ENCODE measurements at places on chromosomes 6 and 20.

DNA sequence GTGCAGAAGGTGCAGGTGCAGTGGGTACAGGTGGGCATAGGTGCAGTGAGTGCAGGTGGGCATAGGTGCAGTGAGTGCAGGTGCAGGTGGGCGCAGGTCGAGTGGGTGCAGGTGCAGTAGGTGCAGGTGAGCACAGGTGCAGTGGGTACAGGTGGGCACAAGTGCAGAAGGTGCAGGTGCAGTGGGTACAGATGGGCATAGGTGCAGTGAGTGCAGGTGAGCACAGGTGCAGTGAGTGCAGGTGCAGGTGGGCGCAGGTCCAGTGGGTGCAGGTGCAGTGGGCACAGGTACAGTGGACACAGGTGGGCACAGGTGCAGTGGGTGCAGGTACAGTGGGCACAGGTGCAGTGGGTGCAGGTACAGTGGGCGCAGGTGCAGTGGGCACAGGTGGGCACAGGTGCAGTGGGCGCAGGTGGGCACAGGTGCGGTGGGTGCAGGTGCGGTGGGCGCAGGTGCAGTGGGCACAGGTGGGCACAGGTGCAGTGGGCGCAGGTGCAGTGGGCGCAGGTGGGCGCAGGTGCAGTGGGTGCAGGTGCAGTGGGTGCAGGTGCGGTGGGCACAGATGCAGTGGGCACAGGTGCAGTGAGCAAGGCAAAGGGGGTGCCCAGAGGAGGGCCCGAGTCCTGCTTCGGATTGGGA, 15.3 kb downstream of the ZBTB46 start:
- no peak for DNase-seq

GRCh38 chr6:144176043-144176442, 25.7 kb downstream of the STX11 start:
- no peak for DNase-seq

- peak; percentile 19 for DNase-seq
These were observed 136.6 kb downstream of the COL9A1 start for GRCh38 chr6:70166088-70166958.

DNA sequence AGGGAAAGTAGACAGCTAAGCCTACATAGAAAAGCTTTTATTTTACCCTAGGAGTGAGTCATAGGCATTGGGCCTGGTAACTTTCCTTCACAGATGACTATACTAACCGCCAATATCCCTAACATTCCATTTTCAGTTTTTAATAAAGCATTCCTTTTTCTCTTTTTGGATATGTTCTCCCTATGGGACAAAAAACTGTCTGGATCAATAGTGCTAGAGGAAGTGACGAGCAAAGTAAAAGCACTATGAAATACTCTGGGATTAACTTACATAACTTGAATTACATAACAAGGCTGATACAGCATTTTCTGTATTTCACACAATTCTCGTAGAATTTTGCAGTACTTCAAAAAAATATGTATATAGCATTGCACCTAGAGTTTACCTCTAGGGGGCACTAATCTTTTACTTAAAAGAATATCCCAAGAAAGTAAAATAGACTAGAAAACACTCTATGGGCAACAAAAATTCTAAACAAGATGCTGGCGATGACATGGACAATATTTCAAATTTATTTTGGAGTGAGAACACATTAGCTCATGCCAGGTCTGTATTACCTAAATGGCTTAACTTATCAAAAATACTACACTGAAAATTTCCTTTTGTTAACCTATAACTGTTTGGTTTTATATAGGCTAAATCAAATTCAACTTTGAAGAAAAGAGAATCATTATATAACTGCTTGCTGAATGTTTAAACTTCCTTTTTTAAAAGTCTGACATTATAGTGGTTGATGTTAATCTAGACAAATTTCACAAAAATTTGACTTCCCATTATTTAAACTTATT, 66.3 kb upstream of the DST start:
- DNase-seq, result no peak

- DNase-seq, result no peak
These were observed 195.9 kb downstream of the SASH1 start for GRCh38 chr6:148538261-148539190.

Measured in H54 (cell line).